K562 (cell line): ENCODE measurements at places on chromosomes 16 and 17. TPM values are rescaled to one million over a fixed set of nuclear protein-coding genes. Genes with fewer than 3 reads are reported as not detected.

ARL17A gene
- 13.3 and 15.2 TPM in 2 replicates for total RNA-seq

VWA3A gene
- not detected in 2 replicates for total RNA-seq

NUTF2 gene
- 141 and 146 TPM in 2 replicates for total RNA-seq

TSPOAP1 gene
- total RNA-seq = 1.7 and 3.3 TPM in 2 replicates

TMEM98 gene
- 58.4 and 60.2 TPM in 2 replicates for total RNA-seq

MINK1 gene
- total RNA-seq = 43.3 and 54.2 TPM in 2 replicates

CCDC200 gene
- total RNA-seq = not detected in 2 replicates

PLA2G10 gene
- not detected in 2 replicates for total RNA-seq

DHRS7C gene
- total RNA-seq = not detected in 2 replicates

PARD6A gene
- total RNA-seq = 0.85 and 2.0 TPM in 2 replicates

SPN gene
- total RNA-seq = 202 and 225 TPM in 2 replicates

UMOD gene
- total RNA-seq = not detected in 2 replicates

TEX19 gene
- total RNA-seq = 1.4 and 2.1 TPM in 2 replicates

SMURF2 gene
- 15.2 and 15.7 TPM in 2 replicates for total RNA-seq

CD7 gene
- 0.18 and 0.35 TPM in 2 replicates for total RNA-seq
